ENCODE measurements at places on chromosomes 6 and 20.

GRCh38 chr6:67451874-67452273, 1183.2 kb upstream of the ADGRB3 start:
- no peak for DNase-seq

DNA sequence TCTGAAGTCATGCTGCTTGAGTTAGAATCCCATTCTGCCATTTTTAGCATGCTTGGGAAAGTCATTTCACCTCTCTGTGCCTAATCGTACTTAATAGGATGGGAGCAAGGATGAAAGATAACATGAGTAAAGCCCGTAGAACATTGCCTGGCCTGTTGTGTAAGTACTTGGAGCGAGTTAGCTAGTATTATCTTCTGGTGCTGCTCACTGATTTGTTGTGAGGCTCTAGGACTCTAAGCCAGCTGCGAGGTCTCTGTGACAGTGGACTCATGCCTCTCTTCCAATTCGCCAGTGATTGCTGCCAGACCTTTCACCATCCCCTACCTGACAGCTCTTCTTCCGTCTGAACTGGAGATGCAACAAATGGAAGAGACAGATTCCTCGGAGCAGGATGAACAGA, 17.8 kb downstream of the TAF8 start:
- DNase-seq, result no peak

DNA sequence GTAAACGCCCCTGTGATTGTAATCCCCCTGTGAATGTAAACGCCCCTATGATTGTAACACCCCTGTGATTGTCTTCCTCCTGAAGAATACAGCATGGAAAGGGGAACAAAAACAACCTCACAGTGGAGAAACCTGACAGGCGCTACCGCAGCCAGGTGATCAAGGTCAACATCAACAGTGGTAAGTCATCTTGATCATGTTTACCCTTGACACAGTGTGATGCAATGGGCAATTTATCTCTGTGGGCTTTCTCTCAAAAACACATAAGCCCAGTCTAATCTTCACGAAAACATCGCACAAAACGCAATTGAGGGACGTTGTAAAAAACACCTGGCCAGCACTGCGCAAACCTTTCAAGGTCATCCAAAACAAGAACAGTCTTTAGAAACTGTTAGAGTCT, 277.2 kb downstream of the PRKN start:
- no peak for DNase-seq

- no peak for DNase-seq
These were observed 49.4 kb upstream of the TULP1 start for GRCh38 chr6:35562060-35562459.

DNA sequence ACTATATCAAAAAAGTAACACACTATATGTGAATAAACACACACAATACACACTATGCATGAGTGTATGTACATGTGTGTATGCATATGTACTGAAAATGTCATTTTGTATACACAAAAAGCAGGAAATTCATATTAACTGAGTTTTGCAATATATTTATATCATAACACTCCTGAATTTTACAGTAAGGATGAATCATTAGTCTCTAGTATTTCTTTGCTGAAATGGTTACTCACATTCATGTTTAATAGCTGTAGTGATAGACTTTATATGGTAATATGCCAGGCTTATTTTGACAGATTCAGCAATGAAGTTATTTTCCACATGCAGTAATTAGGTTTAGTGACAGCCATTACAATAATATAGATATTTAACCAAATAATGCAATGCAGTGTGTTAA, 1216.2 kb upstream of the CITED2 start:
- no peak for DNase-seq

DNA sequence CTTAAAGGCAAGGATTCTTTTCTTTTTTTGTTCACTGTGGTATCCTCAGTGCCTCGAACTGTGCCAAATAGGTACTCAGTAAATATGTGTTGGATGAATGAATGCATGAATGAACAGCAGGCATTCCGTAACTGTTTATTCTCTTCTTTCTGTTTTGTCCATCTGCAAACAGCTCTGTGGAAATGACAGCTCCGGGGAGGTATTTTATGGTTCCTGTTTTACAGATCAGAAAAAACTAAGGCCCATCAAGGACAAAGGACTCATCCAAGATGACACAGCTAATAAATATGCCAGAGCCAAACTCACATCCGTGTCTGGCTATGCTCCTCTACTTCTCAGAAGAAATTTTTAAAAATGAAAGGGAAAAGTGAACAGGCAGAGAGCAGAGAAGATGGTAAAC, 21.0 kb downstream of the JPH2 start:
- no peak for DNase-seq

DNA sequence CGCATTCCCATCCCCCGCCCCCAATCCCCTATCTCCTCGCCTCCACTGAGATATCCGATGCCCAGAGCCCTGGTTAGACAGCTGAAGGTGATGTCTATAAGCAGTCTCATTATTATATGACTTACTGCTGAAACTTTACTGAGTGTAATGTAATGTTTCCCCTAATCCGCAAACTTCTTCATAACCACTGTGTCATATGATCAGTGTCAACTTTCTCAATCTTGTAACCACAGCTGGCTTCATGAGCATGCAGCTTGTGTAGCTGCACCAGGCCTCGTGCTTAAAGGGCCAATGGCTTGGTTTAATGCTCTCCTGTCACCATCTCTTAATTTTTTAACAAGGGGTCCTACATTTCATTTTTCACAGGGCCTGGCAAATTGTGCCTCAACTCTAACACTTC, 8.1 kb downstream of the ASIP start:
- DNase-seq, result no peak

Measured in NCI-H526 treated with DMSO at 0.1 percent for 48 hours (cell line).